AG09319 (cell line): ENCODE measurements at places on chromosomes 4 and X.

- DNase-seq = no peak
Measured at GRCh38 chr4:3079694-3080123, 5.2 kb downstream of the HTT start.

- DNase-seq = no peak
Measured at GRCh38 chr4:907103-907400, 25.1 kb downstream of the GAK start.

DNA sequence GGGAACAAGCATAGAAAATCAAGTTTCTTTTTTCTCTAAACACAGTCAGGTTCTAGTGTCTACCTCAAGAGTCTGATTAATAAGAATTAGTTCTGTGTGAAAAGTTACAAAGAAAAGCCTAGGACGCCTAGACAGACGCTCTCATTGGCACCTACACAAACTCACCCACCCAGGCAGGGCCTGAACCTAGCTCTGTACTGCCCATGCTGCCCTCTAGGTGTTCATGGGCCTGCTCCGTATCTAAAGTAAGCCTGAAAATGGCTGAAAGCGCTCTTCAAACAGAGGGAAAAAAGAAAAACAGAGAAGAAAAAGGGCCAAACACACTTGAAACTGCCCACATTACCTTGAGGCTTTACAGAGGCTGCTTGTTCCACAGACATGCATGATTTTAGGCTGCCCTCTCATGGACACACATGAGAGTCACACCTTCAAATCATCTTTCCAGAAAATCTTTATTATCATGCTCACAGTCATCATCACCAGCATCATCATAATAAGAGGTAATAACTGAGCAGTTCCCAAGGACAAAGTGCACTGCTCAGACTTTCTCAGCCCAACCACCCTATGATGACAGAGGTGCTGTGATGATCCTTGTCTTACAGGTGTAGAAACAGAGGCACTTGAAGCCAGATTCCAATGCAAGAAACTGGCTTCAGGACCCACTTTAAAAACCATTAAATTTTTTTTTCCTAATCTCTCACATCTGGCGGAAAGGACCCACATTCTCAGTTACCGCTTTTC is 49.6 kb downstream of the MAP7D2 start:
- peak; percentile 10 for DNase-seq

GRCh38 chr4:146787731-146788130 is 149.0 kb downstream of the POU4F2 start:
- DNase-seq = no peak

- no peak for DNase-seq
Measured at GRCh38 chr4:155114790-155115189, 93.6 kb upstream of the NPY2R start.

DNA sequence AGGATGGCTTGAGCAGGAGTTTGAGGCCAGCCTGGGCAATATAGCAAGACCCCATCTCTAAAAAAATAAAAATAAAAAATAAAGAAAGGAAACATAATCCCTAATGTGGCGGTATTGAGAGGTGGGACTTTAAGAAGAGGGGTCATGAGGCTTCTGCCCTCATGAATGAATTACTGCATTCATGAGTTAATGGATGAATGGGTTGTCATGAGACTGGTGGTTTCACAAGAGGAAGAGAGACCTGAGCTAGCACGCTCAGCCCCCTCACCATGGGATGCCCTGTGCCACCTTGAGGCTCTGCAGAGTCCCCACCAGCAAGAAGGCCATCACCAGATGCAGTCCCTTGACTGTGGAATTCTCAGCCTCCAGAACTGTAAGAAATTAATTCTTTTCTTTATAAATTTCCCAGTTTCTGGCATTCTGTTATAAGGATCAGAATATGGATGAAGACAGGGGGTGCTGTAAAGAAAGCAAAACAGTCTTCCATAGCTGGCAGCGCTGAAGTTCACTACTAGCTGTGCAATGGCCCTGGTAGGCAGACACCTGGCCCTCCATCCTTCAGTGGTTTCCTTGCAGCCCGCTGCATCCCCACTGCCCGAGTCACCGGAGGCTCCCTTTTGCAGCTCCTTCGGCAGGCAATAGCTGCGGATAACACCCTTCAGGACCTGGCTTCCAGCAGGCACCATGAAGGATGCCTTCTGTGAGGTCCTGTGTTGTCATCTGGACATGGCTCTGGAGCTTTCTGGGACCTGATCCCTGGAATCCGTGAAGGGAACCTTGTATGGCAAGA is 44.8 kb upstream of the NSG1 start:
- no peak for DNase-seq

GRCh38 chr4:96483308-96484030 is 643.6 kb downstream of the PDHA2 start:
- no peak for DNase-seq

GRCh38 chrX:19183761-19184477 is 61.7 kb upstream of the ADGRG2 start:
- no peak for DNase-seq

DNA sequence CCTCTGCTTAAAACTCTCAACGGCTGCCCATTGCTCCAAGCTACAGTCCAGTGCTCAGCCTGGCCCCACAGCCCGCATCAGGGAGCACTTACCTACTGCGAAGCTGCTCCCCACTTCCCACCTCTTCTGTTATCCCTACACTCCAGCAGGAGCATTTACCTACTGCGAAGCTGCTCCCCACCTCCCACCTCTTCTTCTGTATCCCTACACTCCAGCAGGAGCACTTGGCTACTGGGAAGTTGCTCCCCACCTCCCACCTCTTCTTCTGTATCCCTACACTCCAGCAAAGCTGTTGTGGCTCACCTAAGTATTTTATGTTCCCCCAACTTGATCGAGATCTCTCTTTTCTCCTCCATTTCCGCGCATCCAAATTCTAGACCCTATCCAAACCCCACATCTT is 563.3 kb upstream of the ZFP42 start:
- DNase-seq = no peak

GRCh38 chr4:125985856-125986255 is 671.1 kb downstream of the FAT4 start:
- DNase-seq = no peak

DNA sequence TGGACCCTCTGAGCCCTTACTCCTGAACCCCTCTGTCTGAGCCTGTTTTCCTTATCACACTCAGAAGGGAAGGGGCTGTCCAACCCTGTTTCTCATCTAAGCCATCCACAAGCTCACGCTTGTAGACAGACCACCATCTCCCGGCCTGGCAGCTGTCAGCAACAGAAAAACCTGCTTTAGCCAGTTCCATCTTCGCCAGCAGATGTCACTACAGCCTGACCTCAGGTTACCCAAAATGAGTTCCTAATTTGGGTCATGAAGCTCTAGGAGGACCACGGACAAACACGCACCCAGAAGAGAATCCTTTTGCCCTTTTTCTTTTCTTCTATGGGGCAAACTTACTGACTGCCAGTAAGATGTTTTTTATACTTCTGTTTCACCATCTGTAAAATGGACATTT is 445.4 kb downstream of the BCOR start:
- DNase-seq = no peak

- no peak for DNase-seq
Measured at GRCh38 chr4:123941306-123941705, 544.7 kb downstream of the SPRY1 start.

- DNase-seq = no peak
Measured at GRCh38 chr4:73281982-73282381, 23.4 kb upstream of the ANKRD17 start.

GRCh38 chr4:71229477-71230270 is 109.1 kb upstream of the SLC4A4 start:
- DNase-seq = no peak

GRCh38 chr4:189022440-189023035 is 883.3 kb downstream of the TRIML1 start:
- no peak for DNase-seq

GRCh38 chr4:119678761-119679160 is 50.2 kb upstream of the PDE5A start:
- no peak for DNase-seq

DNA sequence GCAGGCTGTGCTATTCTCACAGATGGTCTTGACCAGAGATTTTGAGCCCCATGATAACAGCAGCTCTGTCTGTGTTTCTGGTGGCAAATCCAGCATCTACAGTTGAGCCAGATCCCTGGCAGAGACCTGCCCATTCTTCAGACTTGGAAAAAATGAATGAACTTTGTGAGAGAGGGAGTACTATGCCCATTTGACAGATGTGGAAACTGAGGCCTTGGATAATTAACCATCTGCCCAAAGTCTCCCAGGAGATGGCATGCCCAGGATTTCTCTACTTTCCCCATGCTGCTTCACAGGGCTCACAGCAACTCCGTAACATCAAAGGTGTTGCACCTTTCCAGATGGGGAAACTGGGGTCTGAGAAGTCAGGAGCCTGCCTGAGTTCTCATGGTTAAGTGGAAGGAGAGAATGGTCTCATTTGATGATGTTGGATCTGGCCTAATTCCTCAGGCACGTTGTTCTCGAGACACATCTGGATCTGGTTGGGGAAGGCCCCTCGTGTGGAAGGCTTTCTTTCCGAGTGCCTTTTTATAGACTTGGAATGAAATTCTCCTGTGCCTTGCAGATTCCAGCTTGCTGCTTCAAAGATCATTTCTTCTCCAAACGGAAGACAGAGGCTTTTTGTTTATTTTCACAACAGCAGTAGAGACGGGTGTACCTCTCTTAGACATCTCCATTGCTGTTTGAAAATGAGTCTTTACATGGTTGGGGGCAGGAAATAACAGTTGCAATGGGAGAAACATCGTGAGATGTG is 73.3 kb upstream of the STX18 start:
- peak; percentile 69 for DNase-seq

DNA sequence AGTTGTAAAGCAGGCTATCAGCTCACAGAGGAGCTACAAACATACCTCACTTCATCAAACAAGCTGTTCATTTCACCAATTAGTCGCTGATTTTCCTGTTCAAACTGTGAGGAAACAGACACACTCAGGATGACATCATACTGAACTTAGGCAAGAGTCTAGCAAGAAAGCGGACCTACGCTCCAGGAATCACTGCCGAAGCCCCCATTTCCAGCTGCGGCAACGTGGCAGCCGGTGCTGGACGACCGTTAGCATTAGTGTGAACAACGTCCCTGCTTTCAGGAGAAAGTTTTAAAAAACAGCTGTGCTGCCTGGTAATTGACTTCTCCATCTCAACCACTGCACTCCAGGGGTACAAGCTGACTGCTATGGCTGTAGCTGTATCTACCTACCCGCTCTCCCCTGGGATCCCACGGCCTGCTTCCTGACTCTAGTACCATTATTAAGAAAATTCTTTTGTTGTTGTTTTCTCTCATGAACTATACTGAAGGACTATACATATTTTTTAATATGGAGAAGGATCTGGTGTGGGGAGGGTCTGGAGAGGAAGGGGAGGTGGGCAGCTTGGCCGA is 38.3 kb downstream of the NSG1 start:
- DNase-seq = no peak

DNA sequence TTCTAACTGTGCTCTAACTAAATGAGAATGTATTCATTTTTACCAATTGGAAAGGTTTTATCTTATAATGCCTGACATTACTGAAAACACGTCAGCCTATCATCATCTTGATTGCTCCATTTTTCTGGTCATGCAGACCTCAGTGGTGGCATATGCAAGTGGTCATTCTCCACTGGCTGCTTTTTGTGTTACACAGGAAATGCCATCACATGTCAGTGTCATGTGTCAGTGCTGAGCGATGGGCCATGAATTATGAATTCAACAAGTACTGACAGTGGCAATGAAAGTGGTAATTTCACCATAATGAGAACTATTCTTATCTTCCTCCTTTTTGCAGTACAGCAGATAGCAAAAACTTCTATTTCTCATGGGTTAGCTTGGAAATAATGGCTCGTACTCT is 190.5 kb downstream of the PACRGL start:
- no peak for DNase-seq

DNA sequence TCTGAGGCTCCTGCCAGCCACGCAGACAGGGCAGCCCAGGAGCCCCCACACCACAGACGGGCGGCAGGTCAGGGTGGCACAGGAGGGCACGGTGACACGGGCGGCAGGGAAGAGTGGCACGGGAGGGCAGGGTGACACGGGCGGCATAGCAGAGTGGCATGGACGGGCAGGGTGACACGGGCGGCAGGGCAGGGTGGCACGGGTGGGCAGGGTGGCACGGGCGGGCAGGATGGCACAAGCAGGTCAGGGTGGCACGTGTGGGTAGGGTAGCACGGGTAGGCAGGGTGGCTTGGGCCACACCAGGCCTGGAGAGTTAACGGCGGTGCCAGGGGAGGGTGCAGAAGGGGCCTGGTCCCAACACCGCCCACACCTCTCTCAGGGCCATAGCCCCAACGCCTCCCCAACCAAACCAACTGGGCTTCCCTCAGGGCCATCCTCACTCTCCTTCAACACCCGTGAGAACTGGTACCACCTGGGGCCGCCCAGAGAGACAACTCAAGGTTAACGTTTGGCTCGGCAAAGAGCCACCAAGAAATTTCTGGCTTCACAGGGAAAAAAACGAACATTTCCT is 3.4 kb downstream of the CTBP1 start:
- no peak for DNase-seq

- no peak for DNase-seq
Measured at GRCh38 chr4:30973993-30974392, 253.8 kb downstream of the PCDH7 start.

GRCh38 chr4:98482847-98483806 is 175.3 kb downstream of the TSPAN5 start:
- no peak for DNase-seq

GRCh38 chr4:80221161-80221560 is 23.9 kb downstream of the PRDM8 start:
- no peak for DNase-seq

DNA sequence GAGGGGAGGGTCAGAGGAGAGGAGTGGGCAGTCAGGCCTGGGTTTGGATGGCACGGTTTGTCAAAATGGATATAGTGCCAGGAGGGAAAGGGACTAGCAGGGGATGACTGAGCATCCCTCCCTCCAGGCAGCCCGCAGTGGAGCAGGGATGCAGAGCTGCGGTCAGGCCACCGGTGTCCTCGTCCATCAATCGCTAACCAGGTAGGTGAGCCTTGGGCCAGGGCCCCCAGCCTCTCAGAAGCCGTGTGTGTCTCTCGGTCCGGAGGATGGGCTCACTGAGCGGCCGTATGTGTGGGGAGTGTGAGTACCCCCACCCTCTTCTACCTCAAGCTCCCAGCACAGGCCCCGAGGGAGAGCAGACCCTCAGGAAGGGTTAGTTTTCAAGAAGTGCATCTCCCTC is 538 bp upstream of the CYTL1 start:
- DNase-seq = no peak

DNA sequence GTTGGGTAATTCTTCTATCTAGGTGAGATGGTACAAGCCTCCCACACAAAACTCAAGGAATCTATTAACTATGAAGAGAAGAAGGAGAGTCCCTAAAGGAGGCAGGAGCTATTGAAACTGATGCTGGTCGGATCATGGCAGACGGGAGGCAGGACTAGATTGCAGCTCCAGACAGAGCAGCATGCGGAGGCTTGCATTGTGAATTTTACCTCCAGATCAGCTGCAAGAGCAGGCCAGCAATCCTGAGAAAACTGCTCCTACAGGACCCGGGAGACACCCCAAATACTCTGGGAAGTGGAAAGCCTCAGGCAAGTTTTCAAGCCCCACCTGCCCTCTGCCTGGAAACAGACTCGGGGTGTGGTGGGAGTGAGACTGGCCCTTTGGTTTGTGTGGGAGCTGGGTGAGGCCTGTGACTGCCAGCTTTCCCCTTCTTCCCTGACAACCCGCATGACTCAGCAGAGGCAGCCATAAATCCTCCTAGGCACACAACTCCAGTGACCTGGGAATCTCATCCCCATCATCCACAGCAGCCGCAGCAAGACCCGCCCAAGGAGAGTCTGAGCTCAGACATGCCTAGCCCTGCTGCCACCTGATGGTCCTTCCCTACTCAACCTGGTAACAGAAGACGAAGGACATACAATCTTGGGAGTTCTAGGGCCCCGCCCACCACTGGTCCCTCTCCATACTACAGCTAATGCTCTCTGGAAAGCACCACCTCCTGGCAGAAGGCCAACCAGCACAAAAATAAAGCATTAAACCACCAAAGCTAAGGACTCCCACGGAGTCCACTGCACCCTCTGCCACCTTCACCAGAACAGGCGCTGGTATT is 30.9 kb downstream of the GATB start:
- DNase-seq = no peak
